ENCODE measurements at places on chromosomes 16 and 17. TPM values are rescaled to one million over a fixed set of nuclear protein-coding genes. Genes with fewer than 3 reads are reported as not detected.

Gene CD19
- total RNA-seq, result not detected

DNA sequence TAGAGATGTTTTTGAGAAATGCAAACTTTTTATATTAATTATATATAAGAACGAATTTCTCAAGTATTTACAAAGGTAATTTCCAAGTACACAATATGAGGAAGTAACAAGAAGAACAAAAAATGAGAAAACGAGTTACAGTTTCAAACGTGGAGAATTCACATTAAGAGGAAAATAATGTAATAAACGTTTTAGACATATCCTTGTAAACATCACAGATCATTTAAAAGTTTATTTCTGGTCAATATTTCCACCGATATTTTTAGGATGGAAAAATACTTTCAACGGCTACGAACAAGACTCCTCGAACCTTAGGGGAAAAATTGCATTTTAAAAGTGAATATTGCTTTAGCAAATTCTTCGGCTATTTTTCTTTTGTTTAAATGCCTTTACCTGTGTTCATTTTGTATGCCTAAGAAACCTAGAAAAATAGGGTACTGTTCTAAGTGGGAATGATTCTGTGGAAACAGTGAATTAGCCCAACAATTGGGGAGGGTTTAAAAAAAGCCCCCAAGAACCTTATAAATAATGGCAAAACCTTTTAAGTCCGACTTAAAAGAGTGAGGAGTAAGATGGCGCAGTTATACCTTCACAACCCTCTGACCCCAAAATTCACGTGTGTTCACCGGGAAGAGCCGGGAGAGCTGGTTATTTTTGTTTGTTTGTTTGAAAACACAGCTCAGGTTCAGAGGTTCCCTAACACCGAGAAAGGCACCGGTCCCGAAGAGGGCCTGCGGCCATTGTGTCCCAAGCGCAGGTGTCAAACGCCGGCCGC is 3.3 kb downstream of the HNF1B start:
- peak overlapping the region; percentile 87 for H3K27ac ChIP-seq
- H3K4me3 ChIP-seq, result peak overlapping the region; percentile 61
- no peaks in the 10 kb centered on the region for H3K36me3 ChIP-seq
- DNase-seq, result no peak
- no peaks in the 10 kb centered on the region for H3K27me3 ChIP-seq

- no peaks in the 10 kb centered on the region for H3K27me3 ChIP-seq
- H3K4me1 ChIP-seq, result no peaks in the 10 kb centered on the region
- no peak overlapping the region for H3K27ac ChIP-seq
- no peak overlapping the region for H3K4me3 ChIP-seq
- DNase-seq, result peak; percentile 22
Observed at GRCh38 chr16:66289986-66290385, 76.5 kb upstream of the CDH5 start.

Gene CD300A
- 4.8 TPM for total RNA-seq

DNA sequence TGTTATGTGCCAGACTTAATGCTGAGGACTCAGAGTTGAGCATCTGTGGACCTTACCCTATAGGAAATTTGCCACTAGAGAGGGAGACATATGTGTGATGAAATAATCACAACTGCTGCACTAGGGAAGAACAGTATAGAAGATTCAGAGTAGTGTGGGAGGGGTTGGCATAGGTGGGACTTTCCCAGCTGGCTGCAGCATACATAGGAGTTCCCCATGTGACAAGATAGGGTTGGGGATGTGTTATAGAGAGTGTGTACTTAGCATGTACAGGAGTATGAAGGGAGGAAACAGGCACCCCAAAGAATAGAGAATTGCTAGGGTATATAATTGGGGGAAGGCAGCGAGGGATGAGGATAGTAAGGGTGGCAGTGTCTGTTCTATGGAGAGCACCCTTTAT is 2.9 kb downstream of the NUP93 start:
- H3K4me1 ChIP-seq, result no peaks in the 10 kb centered on the region
- H3K27ac ChIP-seq, result no peak overlapping the region
- DNase-seq, result no peak

- no peaks in the 10 kb centered on the region for H3K27me3 ChIP-seq
- no peaks in the 10 kb centered on the region for H3K36me3 ChIP-seq
- H3K27ac ChIP-seq, result no peak overlapping the region
- no peaks in the 10 kb centered on the region for H3K4me1 ChIP-seq
- no peak overlapping the region for H3K4me3 ChIP-seq
- no peak for DNase-seq
Observed at GRCh38 chr17:55368706-55369105, 52.9 kb downstream of the MMD start.

DNA sequence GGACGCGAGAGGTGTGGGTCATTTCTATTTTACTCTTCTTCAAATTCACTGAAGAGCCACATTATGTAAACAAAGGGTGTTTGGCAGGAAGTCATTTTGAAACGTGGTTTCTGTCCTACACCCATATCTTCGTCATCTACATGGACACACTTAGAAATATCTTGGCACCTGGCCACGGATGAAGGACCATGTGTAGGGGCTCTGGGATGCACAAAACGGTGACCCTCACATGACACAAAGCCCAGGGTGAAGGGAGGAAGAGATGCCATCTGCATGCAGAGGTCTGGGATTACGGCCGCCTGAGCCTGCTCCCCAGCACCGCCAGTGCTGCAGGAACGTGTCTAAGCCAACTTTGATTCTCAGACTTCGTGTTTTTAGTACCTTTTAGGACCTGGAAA is 130.2 kb upstream of the CHMP6 start:
- H3K27ac ChIP-seq, result no peak overlapping the region
- no peak for DNase-seq
- H3K36me3 ChIP-seq, result no peaks in the 10 kb centered on the region

GRCh38 chr16:72372087-72373045 is 200.4 kb upstream of the PMFBP1 start:
- H3K27ac ChIP-seq, result no peak overlapping the region
- no peak for DNase-seq
- H3K36me3 ChIP-seq, result no peaks in the 10 kb centered on the region

GRCh38 chr17:4725646-4726310 is 5.5 kb upstream of the MED11 start:
- H3K27ac ChIP-seq, result no peak overlapping the region
- H3K4me3 ChIP-seq, result no peak overlapping the region
- peaks cover 32% of the 10 kb centered on the region for H3K4me1 ChIP-seq
- no peak for DNase-seq
- no peaks in the 10 kb centered on the region for H3K27me3 ChIP-seq

Gene TPSD1
- total RNA-seq, result not detected

Gene CCDC102A
- 1.2 TPM for total RNA-seq

- no peak for DNase-seq
- H3K27me3 ChIP-seq, result no peaks in the 10 kb centered on the region
- no peak overlapping the region for H3K27ac ChIP-seq
Observed at GRCh38 chr17:74280093-74280513, 6.1 kb downstream of the DNAI2 start.

DNA sequence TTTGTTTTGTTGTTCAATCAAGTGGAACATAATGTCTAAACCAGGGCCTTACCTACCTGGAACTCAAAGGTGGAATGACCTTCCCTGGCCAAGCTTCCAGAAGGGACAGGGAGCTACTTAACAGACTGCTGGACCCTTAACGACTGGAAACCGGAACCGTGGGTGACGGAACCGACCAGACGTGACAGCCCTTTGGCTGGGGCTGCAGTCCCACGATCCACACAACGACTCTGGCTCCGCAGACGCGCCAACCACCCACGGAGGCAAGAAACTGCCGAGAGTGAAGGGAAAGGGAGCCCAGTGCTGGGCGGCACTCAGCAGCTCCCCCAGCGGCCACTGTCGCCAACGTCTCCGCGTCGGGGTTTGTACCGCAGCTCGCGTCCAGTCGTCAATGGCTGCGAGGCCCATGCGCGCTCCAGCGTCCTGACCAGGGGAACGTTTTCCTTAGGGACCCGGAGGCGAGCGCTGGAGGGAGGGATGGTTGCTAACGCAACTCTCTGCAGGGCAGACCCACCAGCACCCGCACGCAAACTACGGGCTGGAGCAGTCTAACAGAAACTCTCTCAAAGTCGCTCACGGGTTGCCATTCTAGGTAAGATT is 5.5 kb upstream of the KIF22 start:
- peak; percentile 83 for DNase-seq
- no peaks in the 10 kb centered on the region for H3K27me3 ChIP-seq
- no peaks in the 10 kb centered on the region for H3K4me1 ChIP-seq
- no peaks in the 10 kb centered on the region for H3K36me3 ChIP-seq
- no peak overlapping the region for H3K4me3 ChIP-seq

GRCh38 chr16:8874388-8874787 is 5.6 kb upstream of the CARHSP1 start:
- H3K27me3 ChIP-seq, result no peaks in the 10 kb centered on the region
- H3K4me1 ChIP-seq, result peaks cover 19% of the 10 kb centered on the region
- DNase-seq, result no peak
- no peak overlapping the region for H3K4me3 ChIP-seq
- no peaks in the 10 kb centered on the region for H3K36me3 ChIP-seq

Gene TBX21
- 0.19 TPM for total RNA-seq

Gene UMOD
- total RNA-seq, result not detected

DNA sequence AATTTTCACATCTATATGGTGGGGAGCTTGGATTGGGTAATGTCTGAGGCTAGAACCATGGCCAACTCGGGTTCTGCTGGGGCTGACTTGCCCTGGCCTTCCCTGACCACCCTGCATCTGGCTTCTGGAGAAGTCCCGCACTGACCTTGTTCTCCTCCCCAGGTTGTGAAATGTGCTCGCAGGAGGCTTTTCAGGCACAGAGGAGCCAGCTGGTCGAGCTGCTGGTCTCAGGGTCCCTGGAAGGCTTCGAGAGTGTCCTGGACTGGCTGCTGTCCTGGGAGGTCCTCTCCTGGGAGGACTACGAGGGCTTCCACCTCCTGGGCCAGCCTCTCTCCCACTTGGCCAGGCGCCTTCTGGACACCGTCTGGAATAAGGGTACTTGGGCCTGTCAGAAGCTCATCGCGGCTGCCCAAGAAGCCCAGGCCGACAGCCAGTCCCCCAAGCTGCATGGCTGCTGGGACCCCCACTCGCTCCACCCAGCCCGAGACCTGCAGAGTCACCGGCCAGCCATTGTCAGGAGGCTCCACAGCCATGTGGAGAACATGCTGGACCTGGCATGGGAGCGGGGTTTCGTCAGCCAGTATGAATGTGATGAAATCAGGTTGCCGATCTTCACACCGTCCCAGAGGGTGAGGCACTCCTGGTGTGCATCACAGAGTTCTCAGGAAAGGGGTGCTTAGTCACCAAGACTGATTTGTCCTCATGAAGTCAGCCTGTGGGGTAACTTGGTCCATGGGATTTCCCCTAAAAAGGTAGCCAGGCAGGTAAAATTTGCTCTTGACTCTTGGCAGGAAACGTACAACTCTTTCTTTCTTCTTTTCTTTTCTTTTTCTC is 6.1 kb downstream of the NOD2 start:
- peak overlapping the region; percentile 39 for H3K27ac ChIP-seq
- DNase-seq, result peak; percentile 66
- H3K4me1 ChIP-seq, result peaks cover 40% of the 10 kb centered on the region
- H3K36me3 ChIP-seq, result no peaks in the 10 kb centered on the region
- H3K27me3 ChIP-seq, result no peaks in the 10 kb centered on the region

DNA sequence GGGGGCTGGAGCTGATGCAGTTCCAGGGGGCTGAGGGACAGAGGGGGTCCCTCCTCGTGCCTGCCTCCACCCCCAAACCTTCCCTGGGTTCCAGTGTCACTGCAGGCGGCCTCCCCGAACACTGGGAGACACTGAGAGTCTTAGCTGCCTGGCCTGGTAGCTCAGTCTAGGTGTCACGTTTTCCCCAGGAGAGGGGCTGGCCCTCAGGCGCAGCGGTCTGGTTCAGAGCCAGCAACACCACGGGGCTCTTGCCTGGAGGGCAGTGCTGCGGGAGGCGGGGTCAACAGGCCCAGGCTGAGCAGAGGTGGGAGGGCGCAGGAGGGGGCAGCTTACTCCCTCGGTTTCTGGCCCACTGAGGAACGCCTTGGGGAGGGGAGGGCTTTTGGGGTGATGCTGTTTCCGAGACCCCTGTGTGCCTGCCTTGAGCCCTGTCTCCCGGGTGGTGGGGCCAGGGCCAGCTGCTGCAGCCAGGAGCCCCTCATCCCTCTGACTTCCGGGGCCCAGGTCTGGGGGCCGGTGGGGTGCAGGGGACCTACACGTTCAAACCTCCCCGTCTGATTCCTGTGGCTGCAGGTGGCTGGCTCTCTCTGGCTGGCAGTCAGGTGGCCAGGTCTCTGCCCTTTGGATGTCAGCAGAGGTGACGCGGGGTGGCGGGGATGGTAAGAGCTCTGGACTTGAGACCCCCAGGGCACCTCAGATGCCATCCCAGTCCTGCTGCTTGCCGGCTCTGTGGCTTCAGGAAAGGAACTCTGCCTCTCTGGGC is 89.3 kb upstream of the GSE1 start:
- no peaks in the 10 kb centered on the region for H3K36me3 ChIP-seq
- peak overlapping the region; percentile 88 for H3K27ac ChIP-seq
- DNase-seq, result peak; percentile 89
- H3K4me3 ChIP-seq, result peak overlapping the region; percentile 21
- H3K27me3 ChIP-seq, result no peaks in the 10 kb centered on the region

DNA sequence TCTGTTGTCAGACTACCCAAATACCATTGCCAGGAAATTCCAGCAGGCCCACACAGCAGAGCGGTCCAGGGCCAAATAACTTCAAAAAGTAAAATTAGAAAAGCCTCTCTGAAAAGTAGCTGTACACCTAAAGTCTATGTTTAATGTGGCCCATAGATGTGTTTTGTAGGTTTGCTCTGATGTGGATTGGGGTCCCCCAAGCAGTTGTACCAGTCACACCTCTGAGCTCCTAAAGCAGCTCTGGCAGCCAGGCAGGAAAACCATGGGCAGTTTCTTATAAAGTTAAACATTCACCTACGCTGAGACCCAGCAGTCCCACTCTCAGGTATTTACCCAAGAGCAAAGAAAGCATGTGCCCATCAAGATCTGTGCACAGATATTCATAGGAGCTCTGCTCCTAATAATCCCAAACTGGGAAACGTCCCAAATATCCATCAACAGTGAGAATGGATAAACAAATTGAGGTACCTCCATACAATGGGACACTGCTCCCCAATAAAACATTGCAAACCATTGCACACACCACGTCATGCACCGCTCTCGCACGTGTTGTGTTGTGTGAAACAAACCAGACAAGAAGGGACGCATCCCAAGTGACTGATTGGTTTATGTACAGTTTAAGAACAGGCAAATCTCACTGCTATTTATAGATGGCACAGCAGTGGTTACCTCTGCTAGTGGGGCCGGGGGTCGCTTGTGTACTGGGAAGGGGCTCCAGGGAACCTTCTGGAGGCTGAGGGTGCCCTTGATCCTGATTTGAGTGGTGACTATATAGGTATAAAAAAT is 15.8 kb upstream of the PRM1 start:
- H3K4me1 ChIP-seq, result peaks cover 9% of the 10 kb centered on the region
- H3K27ac ChIP-seq, result no peak overlapping the region
- H3K27me3 ChIP-seq, result no peaks in the 10 kb centered on the region
- H3K4me3 ChIP-seq, result no peak overlapping the region

Gene PTX4
- total RNA-seq, result not detected
